ENCODE measurements at places on chromosomes 11 and 22.

DNA sequence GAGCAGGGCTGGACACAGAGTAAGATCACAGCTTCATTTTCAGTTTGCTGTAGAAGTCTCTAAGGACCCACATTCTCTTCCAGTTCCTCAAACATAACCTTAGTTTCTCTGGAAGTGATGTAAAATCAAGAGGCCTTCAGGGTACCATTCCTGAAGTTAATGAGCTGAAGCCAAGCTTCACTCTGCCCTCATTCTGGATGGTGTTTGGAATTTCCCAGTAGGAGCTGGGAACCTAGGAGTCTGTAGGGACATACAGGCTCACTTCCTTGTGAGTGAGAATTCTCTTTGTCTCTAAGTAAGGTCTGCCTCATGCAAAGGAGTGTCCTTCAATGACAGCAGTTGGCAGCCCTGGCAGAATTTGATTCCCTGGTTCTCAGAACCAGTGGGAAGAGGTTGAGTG is 142.4 kb upstream of the NARS2 start:
- no peak for DNase-seq

DNA sequence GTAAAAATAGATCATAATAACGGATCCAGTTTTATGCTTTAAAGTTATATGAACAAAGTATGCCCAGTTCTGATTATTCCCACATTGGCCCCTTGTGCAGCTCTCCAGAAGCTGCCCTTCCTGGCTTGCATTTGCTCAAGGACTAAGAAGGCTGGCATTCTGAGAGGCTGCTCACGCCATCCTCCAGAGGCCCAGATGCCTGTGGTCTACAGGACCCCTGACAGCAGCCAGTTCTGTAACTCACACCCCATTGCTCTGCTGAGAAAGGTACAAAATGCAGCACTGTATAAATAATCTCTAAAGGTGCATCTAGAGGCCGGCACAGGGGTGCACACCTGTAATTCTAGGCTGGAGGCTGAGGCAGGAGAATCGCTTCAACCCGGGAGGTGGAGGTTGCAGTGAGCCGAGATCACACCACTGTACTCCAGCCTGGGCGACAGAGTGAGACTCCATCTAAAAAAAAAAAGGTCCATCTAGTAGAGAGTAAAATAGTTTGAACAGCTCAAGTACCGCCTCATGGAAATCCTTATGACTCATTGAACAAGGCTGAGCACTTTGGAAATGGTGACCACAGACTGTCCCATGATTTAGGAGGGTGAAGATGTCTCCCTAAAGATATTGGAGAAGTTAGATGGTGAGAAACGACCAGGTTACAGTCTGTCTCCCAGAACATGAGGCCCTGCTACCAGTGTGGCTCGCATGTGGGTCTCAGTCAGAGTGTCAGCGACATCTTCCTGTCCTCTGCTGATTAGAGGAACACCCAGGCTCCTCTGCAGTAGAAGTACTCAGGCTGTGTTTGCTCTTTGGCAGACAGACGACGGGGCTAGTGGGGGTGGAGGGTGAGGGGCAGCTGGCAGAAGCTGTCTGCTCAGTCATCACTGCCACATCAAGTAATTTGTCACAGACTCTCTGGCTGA is 56.3 kb downstream of the KREMEN1 start:
- no peak for DNase-seq

DNA sequence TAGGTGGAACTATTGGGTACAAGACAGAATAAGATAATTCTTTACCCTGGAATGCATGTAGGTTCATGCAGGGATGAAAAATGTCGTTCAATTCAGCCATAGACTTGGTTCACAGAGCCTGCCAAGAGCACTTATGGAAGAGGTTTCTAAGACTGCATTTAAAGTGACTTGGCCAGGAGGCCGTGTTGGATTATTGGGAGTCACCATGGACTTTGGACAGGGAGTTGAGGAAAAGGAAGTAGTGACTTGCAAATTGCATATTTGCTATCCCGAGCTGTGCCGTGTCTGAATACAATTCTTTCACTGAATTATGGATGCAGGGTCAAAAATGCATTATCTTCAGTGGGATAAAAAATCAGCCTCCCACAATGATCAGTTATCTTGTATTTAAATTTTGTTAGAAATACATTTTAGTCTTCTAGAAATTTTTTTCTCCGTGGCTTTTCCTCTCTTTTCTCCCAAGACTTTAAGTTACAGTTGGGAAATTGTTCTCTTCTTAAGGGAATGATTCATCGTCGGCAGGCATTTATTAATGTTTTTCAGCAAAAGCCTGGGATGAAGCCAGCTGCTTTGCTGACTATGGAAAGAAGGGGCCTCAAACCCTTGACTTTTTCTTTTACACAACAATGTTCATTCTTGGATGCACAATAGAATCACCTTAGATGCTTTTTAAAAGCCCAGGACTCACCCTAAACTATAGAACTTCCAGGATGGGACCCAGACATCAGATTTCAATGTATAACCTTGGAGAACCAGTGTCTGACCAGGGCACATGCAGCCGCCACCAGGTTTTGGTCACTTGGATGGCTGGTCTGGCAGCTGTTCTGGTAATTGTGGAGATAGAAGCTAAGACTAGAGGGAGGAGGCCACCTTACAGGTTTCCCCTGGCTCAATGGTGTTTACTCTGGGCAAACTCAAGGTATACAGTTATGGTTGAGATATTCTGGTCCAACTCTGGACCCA is 70.8 kb downstream of the FAT3 start:
- DNase-seq = no peak

DNA sequence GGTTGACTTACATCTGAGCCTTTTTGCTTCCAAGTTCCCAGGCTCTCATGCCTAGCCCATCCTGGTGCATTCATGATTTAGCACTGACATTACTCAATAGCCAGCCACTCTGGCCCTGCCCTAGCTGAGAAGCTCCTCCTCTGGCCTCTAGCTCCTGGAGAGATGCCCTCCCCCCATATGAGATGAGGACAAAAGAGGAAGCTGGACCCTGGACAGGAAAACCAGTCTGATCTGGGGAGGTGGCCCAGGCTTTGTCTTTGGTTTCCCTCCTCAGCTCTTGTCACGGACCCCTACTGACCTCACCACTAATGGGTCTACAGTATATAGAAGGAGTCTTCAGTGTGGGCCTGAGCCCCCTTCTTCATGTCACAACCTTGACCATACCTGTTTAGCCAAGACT is 3.0 kb downstream of the RHOG start:
- DNase-seq = no peak

- no peak for DNase-seq
These were observed 130.5 kb downstream of the FAM76B start for GRCh38 chr11:95659088-95659487.
